ENCODE measurements at places on chromosomes 16 and 17. TPM values are rescaled to one million over a fixed set of nuclear protein-coding genes. Genes with fewer than 3 reads are reported as not detected.

DNA sequence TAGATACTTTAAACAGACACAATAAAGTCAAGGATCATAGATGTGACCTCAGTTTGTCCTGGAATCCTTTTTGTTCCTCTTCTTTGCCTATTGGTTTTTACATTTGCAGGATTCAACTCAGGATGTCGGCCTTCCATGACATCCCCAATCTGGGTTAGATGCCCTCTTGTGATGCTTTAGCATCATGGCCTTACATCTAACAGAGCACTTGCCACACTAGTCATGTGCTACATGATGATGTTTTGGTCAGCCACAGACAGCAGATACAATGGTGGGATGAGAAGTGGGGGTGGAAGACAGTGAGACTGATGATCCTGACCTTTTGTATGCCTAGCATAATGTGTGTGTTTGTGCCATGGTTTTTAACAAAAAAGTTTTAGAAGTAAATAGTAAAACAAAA, 1.8 kb upstream of the SYNRG start:
- no peak for DNase-seq

GRCh38 chr17:7747635-7748071, 30.1 kb downstream of the DNAH2 start:
- no peak for DNase-seq

The RAC3 gene
- total RNA-seq: 2.8 TPM

DNA sequence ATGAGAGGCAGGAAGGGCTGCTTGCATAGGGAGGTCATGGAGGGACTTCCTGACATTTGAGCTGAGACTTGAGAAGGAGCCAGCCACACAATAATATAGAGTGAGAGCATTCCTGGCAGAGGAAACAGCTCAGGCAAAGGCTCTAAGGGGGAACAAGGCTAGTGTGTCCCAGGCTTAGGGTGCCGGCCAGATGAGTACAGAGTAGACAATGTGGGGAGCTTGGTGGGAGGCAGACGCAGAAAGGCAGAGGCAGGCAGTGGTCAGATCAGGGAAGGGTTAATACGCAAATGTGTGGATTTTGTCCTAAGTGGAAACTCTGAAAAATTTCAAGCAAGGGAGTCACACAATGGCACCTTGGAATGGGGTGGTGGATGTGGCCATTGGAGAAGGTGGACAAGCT, 31.3 kb downstream of the CD300LB start:
- no peak for DNase-seq

DNA sequence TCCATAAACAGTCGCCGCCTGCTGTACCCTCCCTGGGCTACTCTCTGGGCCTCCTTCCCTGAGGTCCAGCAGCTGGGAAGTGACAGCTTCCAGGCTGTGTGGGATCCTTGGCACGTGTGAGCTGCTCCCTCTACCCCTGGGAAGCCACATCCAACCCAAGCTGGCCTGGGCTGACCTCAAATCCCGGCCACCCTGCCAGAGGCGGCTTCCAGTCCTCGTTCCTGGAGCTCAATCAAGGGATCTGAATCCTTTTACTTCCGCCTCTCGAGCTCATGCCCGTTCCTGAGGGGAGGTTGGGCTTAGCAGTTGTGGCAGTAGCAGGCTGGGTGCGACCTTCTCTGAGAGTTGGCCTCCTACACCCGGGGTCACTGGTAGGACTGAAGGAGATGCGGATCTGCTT, 82.5 kb downstream of the NETO2 start:
- DNase-seq: no peak

GRCh38 chr16:3088925-3089716, 10.0 kb downstream of the ZSCAN10 start:
- DNase-seq: peak; percentile 72

DNA sequence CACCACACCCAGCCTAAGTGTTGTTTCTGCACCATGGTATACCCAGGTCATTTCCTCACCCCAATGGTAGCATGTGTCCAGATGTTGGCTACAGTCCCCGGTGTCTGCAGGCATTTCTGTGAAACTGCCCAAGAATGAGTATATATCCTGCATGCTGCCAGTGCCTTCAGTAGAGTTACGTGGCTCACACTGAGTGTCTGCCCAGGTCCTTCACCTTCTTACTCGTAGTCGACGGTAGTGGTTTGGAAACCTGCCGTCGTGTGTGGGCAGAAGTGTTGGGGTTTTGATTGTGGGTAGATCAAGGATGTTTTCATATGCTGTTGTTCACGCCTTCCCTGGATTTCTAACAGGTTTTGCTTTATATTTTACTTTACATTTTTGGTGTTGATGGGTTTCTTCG, 16.8 kb downstream of the TCF25 start:
- no peak for DNase-seq

DNA sequence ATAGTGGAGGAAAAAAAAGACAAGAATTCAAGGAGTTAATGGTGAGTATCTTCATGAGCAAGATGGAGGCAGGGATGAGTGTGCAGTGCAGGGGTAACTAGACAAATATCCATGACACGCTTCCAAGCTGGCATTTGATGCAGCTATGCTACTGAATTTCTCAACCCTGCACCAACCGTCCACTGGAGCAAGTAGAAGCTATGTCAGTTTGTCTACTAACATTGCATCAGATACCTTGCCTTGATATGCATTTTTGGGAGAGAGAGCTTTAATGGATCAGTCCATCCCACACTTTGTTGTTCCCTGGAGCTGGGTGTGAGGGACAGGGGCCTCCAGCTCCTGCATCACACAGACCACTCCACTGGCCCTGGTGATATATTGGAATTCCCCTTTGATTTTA, 16.4 kb downstream of the CCL11 start:
- no peak for DNase-seq

- DNase-seq: no peak
Measured at GRCh38 chr16:68668266-68668665, 23.2 kb downstream of the CDH3 start.

DNA sequence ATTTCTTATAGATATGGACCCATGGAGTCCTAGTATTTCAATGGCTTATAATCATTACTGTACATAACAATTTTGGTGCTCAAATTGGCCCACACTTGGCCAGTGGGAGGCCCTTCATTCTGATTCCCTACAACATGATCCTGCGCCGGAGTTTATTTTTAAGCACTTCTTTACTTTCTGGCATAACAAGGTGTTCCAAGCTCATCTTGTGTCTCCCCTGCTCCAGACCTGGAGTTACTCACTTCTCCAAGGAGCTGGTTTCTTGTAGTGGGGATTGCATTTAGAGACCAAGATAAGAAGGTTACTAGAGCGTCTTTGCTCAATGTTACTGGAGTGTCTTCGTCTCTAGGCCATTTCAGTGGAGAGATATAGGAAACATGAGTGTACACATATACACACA, 87.9 kb downstream of the MSI2 start:
- DNase-seq: no peak

DNA sequence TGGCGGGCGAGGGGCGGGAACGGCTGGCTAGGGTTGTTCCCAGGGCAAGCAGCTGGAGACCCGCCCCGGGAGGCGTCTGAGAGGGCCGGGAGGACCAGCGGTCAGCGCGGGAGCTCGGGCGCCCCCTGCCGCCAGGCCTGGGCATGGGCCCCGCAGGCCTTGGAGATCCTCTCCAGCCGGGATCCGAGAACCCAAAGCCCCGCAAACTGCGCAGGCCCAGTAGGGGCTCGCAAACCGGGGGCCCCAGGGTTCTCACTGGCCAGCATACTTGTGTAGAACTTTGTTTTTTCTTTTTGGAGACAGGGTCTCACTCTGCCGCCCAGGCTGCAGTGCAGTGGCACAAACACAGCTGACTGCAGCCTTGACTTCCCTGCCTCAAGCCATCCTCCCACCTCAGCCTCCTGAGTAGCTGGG, 20.8 kb upstream of the ZNF423 start:
- DNase-seq: peak; percentile 73

- no peak for DNase-seq
Measured at GRCh38 chr16:4556580-4556979, 440 bp downstream of the C16orf96 start.

DNA sequence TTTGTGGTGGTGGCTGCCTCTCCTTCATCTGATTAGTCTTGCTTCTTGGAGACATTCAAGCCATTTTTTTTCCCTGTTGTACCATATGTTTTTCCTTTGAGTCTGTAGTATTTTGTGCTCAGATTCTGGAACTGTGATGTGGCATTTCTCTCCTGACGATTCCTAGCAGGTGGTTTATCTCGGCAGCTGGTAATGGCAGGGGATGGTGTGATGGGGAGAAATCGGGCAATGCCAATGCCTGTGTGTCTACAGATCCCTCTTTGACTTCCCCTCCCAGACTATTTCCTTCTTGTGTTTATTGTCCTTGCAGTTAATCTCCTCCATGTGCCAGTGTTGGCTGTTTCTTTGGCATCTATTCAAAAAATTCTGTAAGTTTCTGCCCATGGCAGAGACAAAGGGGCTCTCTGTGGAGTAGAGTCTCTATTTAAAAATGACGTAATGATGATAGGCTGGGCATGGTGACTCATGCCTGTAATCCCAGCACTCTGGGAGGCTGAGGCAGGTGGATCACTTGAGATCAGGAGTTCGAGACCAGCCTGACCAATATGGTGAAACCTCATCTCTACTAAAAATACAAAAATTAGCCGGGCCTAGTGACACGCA, 90.2 kb upstream of the ERCC4 start:
- no peak for DNase-seq

DNA sequence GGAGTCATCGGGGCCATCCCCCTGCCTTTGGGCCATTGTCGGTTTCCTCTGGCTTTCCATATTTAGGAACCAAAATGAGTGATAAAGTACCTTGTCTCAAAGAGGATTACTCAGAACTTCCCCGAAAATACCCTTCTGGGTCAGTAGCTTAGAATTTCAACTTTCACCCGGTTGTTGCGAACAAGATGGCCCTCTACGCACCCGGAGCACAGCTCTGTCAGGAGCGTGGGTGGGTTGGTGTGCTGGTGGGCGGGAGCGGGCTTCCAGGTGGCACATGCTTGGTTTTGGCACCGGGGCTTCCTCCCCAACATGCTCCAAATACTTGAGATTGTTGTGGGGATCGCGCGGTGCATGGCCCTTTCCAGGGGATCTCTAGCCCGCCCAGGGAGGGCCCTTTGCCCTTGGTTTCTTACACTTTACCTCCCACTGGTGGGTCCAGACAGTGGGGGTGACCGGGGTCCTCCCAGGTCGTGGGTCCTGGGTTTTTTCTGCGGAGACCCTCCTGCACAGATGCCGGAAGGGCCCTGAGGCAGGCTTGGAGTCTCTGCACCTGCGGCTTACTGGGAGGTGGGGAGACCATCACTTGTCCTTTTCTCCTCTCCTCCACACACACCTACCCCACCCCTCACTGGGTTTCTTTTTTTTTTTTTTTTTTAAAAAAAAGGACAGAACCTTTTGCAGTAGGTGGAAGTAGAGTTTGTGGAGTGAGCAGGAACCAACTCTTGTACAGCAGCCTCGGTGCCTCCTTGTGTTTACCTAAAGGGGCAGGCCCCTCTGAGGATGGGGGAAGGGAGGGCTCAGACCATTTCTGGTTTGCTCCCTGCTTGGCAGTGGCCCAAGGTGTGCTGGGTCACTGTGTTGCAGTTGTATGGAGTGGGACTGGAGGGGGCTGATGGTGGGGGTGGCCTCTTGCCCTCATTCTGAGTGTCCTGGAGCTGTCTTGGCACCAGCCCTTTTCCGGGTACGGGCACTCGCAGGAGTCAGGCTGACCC, 142.1 kb downstream of the SEC14L1 start:
- peak; percentile 68 for DNase-seq

GRCh38 chr16:48383877-48384519, 1.2 kb downstream of the SIAH1 start:
- DNase-seq: no peak

The SLC6A2 gene
- total RNA-seq: not detected

All from lower lobe of right lung (tissue), 2 donors.